ENCODE measurements at places on chromosomes 1 and 21.

- no peak for DNase-seq
Measured at GRCh38 chr1:17839641-17840196, 84.6 kb downstream of the ACTL8 start.

DNA sequence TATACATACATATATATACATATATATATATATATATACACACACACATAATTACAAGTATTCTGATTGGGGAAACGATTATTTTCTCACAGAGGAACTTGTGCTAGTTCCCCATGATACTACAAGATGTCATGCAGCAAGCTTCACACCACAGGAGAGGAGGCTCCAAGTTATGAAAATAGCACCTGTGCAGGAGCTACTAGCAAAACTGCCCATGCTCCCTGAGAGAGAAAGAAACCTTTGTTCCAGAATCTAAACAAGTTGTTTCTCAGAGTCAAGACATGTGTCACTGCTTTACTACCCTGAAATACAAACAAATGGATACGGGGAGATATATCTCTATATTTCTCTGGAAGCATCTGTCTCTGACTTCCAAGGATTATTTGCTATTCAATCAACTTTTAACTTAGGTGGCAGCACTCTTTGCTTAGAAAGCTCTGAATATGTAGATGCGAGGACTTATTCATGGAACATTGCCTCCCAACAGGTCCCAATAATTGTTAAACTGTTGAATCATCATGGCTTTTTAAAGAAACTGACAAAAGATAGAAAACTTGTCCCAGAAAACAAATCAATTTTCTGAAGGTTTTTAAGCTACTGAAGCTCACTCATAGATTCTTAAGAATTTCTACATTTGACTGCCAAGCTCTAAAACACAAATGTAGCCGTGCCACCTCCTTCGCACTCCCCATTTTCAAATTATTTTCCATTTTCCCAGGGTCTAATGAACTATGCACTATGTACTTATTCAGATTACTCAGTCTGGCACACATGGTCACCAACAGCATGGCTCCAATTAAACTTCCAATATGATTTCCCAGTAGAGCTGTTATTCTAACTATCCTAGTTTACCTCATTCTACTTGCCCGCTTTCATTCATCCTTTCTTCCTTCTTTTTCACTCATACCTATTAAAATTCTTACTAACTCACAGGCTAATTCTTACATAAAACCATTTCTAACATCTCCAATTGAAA lies 929.1 kb downstream of the LTN1 start:
- no peak for DNase-seq

GRCh38 chr1:210541680-210542358 lies 213.1 kb downstream of the HHAT start:
- peak; percentile 80 for DNase-seq

DNA sequence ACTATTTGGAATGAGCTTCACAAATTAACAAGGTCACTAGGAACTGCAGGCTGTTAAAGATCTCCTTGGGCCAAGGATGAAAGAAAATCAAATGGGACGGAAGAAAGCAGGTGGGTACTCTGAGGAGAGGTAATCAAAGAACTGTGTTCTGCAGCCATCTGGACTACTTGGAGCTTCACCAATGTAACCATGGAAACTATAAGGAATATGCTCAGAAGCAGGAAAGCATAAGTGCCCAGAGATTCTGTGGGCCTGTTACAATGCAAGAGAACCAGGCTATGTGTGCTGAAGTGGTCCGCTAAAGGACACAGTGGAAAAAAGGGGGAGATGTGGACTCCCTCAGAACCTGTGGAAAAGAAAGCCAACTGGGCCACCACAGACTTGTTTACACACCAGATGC lies 238.5 kb downstream of the PTGER3 start:
- no peak for DNase-seq

- DNase-seq: peak; percentile 87
Measured at GRCh38 chr1:41639332-41639936, 155.0 kb upstream of the EDN2 start.

DNA sequence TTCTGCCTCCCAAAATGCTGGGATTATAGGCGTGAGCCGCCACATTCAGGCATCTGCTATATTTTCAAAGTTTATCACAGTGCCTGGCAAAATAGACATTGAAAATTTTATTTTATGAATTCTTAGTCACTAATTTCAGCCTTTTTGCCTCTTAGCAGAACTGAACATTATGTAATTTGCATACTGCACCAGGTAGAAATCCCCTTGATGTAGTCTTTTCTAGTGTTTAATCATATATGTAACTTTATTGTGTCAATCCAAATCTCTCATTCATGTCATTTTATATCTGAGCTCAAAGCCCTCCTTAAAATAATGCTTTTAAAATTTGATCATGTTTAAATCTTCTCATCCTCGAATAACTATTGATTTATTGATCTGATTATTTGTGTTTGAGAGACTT lies 19.2 kb downstream of the WDTC1 start:
- DNase-seq: no peak

- DNase-seq: peak; percentile 96
Measured at GRCh38 chr1:17239420-17239819, 9.5 kb upstream of the PADI3 start.

DNA sequence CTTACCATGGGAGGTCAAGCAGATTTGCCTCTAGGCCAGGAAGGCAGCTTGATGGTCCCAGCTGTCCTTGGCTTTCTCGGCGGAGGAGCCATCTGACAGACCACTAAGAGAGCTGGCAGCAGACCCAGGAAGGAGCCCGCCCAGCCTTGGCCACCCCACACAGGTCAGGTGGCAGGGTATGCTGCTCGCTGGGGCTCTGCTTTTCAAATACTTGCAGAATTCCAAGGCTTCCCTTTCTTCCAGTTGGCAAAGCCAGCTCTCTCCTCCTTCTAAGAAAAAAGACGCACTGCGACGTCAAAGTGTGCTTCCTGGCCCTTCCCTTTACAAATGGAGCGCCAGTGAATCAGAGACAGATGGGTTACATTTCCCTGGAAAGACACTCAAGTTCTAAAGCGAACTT lies 229.4 kb downstream of the CACNA1E start:
- DNase-seq: no peak

DNA sequence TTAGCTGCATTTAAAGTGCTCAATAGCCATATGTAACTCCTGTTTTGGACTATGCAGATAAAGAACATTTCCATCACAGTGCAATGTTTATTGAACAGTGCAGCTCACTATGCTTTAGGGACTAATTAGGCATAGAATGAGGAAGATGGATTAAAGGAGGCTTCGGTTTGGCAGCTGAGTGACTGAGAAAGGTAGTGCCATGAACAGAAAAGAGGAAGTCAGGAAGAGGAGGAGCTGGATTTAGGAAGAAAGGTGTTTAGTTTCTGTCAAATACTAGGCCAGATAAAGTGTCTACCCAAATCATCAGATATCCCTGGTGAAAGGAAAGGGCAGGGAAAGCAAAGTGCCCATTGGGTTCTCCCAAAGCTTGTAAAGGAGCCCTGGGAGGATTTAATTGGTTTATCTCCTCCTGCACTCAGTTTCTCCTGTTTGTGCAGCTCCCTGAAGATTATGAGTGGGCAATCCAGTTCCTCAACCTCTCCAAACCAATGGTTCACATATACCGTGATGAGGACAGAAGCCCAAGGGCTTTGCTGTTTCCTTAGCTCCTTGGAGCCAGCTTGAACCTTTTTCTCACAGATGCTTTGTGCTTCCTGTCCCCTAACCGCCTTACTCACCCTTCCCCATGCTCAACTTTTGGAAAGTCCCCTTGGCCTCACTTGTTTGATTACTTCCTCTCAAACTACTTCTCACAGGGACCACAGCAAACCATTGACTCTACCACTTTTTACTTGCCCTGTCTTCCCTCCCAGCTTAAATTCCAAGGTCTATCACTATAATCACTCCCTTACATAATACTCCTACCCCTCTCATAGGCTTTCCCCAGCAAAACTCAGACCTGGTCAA lies 3.5 kb upstream of the RAP1A start:
- no peak for DNase-seq

DNA sequence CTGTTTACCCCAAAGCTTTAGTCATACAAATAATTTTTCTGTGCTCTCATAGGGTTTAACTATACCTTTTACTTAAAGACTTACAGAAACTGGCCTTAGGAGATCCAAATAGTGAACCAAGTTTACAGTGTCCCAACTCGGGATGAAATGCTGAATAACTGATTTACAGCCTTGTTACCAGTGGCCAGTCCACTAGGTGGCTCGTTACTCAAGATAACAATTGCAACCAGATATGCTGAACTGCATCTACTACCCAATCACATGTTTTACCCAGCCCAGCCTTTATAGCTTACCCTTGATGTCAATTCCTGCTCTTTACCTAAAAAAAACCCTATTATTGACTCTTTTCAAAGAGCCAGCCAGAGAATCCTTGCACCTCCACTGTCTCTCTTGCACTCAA lies 1148.8 kb upstream of the ADGRL4 start:
- DNase-seq: no peak

DNA sequence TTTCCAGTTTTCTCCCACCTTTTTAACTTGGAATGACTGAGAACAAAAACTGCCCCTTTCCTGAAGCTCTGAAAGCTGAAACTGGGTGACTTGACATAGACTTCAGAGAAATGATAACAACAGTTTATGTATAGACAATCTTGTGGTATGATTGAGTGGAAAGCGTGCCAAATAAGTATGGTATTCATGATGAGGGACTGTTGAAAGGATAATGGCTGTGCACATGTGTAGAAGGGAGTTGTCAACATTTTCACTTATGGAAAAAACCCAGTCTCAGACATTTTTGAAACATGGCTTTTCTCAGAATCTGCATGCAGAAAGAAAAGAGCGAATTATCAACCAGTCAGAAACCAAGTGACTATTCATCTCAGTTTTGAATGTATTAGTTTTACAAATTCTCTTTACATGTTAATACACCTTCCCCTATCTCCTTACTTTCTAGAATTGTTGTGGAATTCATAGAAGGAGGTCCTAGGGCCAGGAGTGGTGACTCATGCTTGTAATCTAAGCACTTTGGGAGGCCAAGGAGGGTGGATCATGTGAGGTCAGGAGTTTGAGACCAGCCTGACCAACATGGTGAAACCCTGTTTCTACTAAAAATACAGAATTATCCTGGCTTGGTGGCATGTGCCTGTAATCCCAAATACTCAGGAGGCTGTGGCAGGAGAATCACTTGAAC lies 261.2 kb downstream of the S1PR1 start:
- no peak for DNase-seq

GRCh38 chr1:169726851-169727250 lies 7.0 kb downstream of the SELE start:
- DNase-seq: no peak

- DNase-seq: no peak
Measured at GRCh38 chr1:209597499-209597898, 14.0 kb downstream of the CAMK1G start.

- no peak for DNase-seq
Measured at GRCh38 chr1:7574121-7575040, 196.7 kb upstream of the VAMP3 start.

DNA sequence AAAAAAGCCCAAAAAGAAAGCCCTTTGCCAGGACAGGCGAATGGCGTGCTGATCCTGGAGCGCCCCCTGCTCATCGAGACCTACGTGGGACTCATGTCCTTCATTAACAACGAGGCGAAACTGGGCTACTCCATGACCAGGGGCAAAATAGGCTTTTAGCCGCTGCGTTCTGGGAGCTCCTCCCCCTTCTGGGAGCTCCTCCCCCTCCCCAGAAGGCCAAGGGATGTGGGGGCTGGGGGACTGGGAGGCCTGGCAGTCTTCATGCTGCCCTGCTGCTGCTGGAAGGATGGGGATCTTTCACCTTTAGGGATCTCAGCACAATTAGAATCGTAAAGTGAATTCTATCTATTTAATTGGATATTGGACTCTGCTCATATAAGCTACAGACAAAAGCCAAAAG lies 3.6 kb downstream of the TPRG1L start:
- DNase-seq: no peak

DNA sequence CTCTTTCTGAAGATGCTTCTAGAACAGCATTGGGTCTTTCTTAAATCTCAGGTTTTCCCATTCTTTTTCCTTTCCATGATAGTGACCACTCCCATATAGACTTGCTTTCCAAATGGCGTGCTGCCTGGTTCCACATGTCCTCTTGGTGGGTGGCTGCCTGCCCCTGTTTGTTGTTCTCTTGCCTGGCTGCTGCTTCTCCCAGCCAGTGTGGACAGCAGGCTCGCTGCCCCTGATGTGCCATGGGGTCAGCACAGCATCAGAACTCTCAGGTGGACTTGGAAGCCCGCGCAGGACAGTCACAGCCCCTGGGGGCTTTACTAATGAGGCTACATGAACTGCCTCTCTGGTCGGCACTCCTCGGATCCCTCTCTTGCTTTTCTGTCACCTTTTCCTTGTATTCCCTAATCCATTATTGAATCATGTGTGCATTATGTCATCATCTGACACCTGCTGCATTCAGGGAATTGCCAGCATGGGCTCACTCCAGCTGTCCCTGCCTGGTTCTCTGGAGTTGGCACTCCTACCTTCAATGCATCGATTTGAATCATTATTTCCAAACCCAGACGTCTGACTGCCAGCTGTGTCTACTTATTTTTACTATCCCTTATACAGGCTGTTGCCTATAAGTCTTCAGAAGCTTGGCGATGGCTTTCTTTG lies 100.5 kb upstream of the COA6 start:
- DNase-seq: no peak

GRCh38 chr1:11524465-11525150 lies 45.7 kb downstream of the DISP3 start:
- no peak for DNase-seq

DNA sequence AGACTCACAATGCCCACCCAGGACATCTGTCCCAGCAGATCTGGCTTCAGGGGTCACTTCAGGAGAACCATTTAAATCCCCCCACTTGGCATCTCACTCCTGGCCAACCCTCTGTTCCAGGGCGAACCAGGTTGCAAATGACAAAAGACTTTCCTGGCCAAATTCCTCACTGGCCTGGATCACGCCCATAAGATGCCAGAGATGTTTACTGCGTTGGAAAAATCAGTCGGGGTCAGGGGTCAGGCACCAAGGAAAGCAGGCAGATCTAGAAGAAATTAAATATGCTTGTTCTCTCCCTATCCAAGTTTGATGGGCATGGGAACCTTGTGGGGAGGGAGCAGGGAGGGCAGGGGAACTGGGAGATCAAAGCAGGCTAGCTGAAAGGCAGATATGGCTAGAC lies 14.6 kb upstream of the AGTRAP start:
- DNase-seq: no peak
